ENCODE measurements at places on chromosomes 2 and 18.

DNA sequence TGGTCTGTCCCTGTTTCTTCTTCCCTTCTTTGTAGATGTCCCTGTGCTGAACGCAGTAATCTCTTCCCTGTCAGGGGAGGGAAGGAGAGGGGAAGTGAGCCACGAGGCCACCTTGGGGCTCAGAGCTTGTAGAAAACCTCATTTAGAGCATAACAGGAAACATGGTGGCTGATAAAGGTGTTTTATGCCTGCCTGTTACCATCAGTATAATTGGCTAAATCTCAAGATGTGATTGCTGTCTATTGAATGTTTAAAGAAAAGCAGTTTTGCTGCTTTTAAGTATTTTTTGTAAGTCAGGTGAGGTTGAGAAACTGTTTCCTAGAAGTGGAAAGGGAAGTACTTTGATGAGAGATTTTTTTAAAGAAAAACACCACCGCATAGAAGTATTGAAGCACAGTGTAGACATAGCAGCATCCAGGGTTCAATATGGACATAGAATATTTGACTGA is 59.7 kb upstream of the PDK1 start:
- DNase-seq = no peak

DNA sequence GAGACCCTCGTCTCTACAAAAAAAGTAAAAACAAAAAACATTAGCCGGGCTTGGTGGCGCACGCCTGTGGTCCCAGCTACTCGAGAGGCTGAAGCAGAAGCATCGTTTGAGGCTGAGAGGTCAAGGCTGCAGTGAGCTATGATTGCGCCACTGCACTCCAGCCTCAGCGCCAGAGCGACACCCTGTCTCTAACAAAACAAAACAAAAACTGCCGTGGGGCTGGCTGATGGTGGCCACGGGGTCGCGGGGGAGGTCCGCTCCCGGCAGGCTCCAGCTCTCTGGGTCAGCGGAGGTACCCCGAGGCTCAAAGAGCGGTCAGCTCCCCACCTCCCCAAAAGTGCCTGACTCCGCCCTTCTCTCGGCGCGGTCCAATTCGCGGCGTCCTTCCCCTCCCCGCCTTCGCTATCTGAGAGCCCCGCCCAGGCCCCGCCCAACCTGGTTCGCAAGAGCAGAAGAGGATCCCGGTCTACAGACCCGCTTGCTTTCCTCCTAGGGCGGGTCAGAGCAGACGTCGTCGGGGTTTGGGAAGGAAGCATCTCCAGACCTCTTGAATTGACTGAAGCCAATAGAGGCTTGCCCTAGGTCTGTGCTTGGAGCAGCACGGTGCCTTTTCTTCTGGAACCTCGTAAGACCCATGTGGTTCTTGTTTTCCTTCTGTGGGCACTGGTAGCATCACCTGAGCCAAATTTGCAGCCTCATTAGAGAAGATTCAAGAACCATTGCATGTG is 7.8 kb downstream of the RAX start:
- no peak for DNase-seq

- DNase-seq = peak; percentile 9
These were observed 26.8 kb downstream of the BCL11A start for GRCh38 chr2:60526623-60527022.

- DNase-seq = no peak
These were observed 11.4 kb upstream of the PKDCC start for GRCh38 chr2:42036413-42036812.

All from RKO (cell line).